ENCODE measurements at places on chromosomes 5 and 9.

GRCh38 chr9:131008909-131009618, at the start of gene LAMC3:
LAMC3 (plus strand) TSS chr9:131009174; CDS start chr9:131009215, 41 bp downstream.
- peak; percentile 65 for DNase-seq

DNA sequence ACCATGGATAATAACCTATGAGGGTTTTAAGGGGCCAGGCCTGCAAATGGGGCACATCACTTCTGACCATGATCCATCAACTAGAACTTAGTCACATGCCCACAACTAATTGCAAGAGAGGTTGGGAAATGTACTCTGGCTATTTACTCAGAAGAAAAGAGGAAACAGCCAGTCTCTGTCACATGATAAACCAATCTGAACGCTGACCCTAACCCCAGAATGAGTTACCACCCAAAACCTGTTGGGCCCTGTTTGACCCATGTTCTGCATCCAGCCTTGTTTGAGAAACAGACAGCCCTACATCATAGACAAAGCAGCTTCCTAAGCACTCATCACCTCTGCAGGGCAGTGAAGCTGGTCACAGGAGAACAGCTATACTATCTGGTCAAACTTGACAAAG, 5.8 kb downstream of the MACROH2A1 start:
- DNase-seq, result no peak

DNA sequence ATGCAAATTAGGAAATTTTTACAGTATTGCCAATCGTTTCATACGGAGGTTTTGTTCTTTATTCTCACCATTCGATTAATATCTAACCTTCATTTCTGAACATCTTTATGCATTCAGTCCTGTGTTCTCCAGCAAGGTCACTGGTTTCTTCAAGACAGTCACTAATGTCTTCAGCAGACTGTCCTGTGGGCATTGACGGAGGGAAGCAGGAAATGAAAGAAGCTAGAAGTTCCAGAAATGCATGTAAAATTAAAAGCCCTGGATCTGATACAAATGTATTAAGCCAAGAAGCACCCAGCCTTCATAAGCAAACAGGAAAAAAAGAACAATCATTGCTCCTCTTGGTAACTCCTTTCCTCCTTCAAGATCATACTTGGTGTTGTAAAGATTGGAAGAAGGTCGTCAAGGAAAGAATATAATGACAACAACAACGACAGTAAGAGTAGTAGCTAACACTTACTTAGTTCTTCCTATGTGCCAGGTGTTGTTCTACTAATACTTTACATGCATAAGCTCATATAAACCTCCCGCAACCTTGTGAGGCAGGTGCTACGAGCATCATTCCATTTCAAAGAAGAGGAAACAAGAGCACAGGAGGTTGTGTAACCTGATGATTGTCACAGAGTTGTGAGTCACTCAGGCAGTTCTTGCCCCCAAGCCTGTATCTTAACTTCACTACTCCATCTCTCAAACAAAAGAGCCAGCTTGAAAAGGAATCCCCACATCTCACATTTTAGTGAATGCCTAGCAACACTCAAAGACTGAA, 59.9 kb upstream of the CER1 start:
- DNase-seq, result no peak

GRCh38 chr5:141121563-141121962, at the start of gene PCDHB4:
PCDHB4 (plus strand) TSS chr5:141121818; CDS start chr5:141121999, 181 bp downstream.
- peak; percentile 14 for DNase-seq

GRCh38 chr5:1436681-1437080, 8.6 kb downstream of the SLC6A3 start:
- DNase-seq, result no peak

DNA sequence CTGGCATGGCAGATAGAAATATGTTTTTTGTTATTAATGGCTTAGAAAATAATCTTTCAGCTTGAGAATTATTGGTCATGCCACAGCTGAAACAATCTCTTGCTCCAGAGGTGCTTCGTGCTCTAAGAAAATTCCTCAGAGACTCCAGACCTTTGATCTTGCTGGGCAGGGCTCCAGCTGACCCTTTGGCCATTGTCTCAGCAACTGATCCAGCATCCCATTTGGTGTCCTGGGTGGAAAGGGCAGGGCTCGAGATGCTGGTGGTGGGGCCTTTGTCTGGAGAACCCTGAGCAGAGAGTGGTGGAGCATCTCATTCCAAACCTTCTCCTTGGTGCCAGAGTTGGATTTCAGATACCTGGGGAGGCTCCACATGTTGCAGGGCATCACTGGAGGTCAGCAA, 43.2 kb upstream of the PIK3R1 start:
- no peak for DNase-seq

DNA sequence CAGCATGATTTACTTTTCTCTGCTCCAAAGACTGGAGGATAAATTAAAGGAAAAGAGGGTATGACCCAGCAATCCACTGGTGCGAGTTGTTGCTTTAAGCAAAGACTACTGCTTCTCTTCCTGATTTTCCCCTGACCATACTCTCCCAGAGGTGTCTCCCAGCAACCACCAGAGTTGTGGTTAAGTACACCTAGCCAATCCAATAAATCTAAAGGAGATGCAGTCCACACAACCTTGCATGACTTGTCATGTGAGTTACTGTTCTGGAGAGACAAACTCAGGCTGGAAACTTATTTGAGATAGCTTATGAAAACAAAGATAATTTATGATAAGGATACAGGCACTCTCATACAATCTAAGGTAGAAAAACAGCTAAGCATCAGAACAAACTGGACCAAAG, 11.9 kb downstream of the TMC1 start:
- no peak for DNase-seq

DNA sequence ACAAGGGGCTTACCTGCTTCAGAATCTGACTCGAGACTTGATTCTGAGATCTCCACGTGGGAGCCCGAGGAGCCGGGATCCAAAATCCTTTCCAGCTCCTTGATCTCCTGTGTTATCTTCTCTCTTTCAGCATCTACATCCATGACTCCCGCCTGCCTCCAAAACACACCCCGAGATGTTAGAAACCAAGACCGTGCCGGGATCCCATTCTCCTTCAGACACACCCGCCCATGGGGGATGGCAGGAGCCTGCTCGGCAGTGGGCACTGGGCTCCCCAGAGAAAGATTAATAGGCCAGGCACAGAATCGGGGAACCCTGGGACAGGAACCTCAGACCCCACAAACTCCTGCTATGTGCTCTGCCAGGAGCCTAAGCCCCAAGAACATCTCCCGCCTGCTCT, 1.7 kb downstream of the SNAPC4 start:
- DNase-seq, result no peak

DNA sequence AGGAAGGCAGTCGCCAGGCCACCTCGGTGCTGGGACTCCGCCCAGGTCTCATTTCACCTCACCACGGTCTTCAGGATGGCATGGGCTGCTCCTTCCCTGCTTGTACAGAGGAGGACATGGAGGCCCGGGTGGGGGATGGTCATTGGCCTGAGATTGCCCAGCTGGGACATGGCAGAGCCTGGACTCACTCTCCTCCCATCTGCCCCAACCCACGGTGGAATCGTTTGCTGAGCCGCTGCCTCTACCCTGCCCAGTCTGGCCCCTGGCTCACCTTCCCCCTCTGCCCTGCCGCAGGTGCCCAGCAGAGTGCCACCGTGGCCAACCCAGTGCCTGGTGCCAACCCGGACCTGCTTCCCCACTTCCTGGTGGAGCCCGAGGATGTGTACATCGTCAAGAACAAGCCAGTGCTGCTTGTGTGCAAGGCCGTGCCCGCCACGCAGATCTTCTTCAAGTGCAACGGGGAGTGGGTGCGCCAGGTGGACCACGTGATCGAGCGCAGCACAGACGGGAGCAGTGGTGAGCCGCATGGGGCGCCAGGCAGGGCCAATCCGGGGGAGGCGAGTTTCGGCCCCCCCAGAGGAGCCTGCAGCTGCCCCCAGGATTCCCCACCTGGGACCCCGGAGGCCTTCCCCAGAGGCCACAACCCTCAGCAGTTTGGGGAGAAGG, 36.7 kb downstream of the HK3 start:
- no peak for DNase-seq
